Left colon (tissue), 2 donors: ENCODE measurements at places on chromosomes 2 and 18.

DNA sequence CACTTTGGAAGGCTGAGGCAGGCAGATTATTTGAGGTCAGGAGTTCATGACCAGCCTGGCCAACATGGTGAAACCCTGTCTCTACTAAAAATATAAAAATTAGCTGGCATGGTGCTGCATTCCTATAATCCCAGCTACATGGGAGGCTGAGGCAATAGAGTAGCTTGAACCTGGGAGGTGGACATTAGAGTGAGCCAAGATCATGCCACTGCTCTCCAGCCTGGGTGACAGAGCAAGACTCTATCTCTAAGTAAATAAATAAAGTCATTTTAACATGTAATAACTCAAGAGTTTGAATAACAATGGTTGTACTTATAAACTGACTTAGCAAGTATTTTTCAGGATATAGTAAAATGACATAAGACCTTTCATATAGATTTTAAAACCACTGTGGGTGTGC is 169.3 kb upstream of the FN1 start:
- DNase-seq, result no peak

- no peak for DNase-seq
These were observed 364.4 kb downstream of the ZNF521 start for GRCh38 chr18:24987303-24988252.

GRCh38 chr2:236626391-236627150 is 56.9 kb downstream of the ACKR3 start:
- no peak for DNase-seq

DNA sequence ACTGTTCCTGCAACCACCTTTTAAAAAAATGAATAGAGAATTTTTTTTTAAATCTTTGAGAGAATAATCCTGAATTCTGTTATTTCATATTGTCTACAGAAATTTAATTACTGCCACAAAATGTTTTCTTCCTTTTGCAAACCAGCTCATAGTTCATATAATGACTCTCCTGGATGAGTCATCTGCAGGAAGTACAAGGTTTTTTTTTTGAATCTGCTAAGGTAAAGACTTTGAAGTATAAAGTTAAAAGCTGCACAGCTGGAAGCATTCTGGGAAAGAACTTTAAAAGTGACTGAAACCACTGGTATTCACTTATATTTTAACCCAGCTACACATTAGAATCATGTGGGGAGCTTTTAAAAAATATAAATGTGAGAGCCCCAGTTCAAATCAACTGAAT is 25.4 kb downstream of the SESTD1 start:
- no peak for DNase-seq

GRCh38 chr2:10407841-10408648 is 40.1 kb downstream of the ODC1 start:
- peak; percentile 67 for DNase-seq

- no peak for DNase-seq
These were observed 177.0 kb upstream of the CCDC68 start for GRCh38 chr18:55136258-55136657.

DNA sequence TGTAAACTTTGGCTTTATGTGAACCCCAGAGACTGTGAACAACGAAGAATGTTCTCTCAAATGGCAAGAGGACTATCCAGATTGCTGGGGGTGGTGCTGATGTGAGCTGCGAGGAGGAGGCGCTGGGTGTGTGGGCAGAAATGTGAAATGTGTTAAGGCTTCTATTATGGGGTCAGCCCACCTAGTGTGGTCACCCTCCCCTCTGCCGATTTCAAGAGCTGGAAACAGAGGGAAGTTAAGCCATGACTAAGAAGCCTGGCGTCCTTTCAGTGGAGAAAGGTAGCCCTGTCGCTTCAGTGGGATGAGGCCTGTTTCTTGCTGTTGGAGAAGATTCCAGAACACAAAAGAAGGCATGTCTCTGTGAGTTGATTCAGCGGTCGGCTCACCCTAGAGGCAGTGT is 89.0 kb upstream of the KCTD1 start:
- DNase-seq, result no peak

GRCh38 chr2:58906081-58906645 is 665.0 kb upstream of the FANCL start:
- no peak for DNase-seq

GRCh38 chr2:165560377-165560988 is 91.0 kb downstream of the CSRNP3 start:
- no peak for DNase-seq

GRCh38 chr2:29113891-29114321 is 1.3 kb upstream of the CLIP4 start:
- peak; percentile 43 for DNase-seq

GRCh38 chr2:1619556-1619955 is 124.8 kb downstream of the PXDN start:
- DNase-seq, result no peak

GRCh38 chr2:164662066-164662465 is 40.8 kb upstream of the GRB14 start:
- DNase-seq, result no peak

DNA sequence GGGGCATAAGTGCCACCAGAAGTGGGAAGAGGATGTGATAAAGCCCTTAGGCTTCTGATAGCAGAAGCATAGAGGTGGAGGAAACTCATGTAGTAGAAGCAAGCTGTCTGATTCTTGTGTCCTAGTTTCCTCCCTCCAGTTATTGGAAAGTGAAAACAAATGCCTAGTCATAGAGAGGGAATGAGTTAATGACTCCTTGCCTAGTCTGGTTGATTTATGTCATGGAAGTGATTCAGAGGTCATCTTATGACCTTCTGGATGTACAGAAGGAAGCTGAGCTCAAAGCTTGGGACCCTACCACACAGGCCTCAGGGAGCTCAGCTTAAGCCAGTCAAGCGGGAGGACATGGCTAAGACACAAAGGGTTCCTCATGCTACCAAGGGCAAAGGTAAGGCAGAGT is 232.2 kb downstream of the THSD7B start:
- no peak for DNase-seq

GRCh38 chr18:22161090-22161489 is 8.3 kb upstream of the GATA6 start:
- no peak for DNase-seq

- no peak for DNase-seq
These were observed 60.8 kb downstream of the CFAP221 start for GRCh38 chr2:119605096-119605495.

DNA sequence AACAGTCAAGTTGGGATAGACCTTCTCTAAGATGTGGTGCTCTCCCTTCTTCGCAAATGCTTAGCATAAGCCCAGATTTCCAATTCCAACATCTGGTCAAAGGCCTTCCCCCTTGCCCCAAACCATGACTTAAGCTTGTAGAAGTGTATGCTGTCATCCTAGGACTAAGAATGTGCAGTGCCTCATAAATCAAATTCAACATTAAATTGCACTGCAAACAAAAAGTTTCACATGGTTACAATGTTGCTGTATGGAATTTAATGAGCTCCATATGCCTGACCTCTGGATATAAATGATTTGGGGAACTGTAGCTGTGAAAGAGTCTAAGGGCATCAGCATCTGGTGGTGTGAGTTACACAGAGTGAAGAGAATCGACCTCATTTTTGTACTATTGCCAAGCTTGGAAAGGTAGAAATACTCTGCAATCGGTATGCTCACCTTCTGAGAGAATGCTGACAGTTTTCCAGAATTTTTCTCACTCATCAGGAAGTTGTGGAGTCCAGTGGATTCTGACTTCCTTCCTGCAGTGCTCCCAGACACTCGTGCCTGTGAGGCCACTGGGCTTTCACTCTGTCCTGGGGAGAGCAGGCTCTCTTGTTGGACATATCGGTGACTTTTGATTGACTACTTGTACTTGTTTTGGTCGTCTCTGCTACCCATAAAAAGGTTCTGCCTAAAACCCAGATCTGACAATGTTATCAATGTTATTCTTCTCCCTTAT is 40.6 kb downstream of the FASTKD2 start:
- no peak for DNase-seq

DNA sequence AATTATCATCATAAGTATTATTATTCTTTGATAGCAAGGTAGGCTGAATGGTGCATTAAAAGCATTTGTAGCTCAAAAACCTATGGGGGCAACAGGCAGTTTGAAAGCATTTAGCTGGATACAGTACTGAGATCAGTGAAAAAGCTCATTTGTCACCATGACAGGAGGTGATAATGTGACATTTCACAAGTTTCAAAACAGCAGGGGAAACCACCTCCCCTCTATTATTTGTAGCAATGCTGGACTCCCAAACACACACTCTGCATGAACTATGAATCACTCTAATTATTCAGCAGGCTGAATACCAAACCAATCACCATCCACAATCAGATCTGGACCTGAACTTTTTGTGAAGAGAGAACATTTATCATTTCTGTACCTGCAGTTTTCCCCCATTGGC is 63.4 kb downstream of the MYO5B start:
- DNase-seq, result no peak

DNA sequence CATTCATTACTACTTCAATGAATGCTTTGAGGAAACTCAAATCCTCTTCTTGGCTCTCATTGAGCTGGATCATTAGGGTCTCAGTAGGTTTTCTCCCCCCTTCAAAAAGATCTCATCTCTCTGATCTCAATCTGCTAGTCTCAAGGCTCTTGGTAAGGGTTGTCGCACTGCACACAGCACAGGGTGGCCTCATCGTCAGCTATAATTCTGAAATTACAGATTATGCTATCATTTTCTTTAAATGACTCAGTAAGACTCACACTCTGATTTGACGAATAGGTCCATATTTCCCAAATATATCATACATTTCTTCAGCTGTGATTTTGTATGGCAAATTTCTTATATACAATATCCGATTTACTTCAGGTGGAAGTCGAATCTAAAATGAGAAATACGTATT is 2.3 kb downstream of the SF3B6 start:
- no peak for DNase-seq

GRCh38 chr2:203835420-203835819 is 32.2 kb upstream of the CTLA4 start:
- DNase-seq, result no peak

GRCh38 chr18:62736077-62736855 is 20.9 kb downstream of the PHLPP1 start:
- DNase-seq, result no peak

- DNase-seq, result peak; percentile 10
These were observed 1.5 kb downstream of the TTC32 start for GRCh38 chr2:19899985-19900930.

GRCh38 chr2:198337368-198337767 is 533.0 kb downstream of the PLCL1 start:
- no peak for DNase-seq

DNA sequence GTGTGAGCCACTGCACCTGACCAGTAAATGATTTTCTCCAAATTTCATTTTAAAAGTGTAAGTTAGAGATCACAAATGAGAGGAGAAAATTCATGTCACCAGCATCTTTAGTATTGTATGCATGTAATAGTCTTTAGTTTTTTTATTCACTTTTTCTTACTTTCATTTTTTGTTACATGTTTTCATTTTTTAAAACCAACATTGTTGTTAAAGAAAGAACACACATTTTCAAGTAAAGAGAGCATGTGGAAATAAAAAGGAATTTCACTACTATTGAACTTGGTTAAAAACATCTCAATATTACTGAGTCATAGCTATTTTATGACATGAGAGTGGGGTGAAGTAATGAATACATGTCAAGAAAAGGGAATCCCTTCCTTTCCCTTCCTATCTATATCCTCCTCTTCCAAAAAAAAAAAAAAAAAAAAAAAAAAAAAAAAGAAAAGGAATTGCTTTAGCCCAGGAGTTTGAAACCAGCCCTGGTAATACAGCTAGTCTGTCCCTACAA is 29.1 kb upstream of the PMAIP1 start:
- DNase-seq, result no peak

GRCh38 chr2:97845133-97845532 is 131.8 kb downstream of the ZAP70 start:
- no peak for DNase-seq

DNA sequence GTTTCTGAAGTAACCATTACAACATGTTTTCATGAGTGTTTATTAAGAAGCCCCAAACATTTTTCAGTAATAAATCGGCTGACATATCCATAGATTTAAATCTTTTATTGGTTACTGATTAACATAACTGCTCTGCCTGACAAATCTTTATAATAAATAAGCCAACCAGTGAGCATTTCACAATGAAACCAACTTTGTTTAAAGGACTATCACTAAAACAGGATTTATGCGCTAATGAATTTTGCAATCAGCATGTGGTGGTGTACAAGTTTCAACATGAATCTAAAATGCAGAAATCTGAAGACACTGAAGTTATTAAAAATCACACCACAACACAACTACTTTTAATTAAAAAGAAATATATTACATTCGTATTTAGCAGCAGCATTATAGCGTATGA is 166.7 kb downstream of the MEIS1 start:
- DNase-seq, result no peak

- DNase-seq, result no peak
These were observed 89.9 kb upstream of the STON1 start for GRCh38 chr2:48440103-48440390.

DNA sequence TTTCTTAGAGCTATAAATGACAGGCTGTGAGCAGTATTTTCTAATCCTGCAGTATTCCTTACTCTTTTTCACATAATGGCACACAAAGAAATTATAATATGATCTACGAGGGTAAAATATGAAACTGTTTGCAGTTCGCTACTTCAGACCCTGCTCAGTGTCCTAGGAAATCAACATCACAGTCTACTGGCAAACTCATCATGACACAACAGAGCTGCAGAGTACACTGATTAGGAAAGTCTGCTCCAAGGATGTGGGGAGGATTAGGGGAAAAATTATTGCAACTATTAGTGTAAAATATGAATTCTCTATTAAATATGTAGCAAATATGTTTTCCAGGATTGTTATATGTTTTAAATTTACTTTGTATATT is 149.2 kb upstream of the REG3G start:
- DNase-seq, result no peak

GRCh38 chr2:234366891-234367290 is 130.0 kb downstream of the ARL4C start:
- no peak for DNase-seq

DNA sequence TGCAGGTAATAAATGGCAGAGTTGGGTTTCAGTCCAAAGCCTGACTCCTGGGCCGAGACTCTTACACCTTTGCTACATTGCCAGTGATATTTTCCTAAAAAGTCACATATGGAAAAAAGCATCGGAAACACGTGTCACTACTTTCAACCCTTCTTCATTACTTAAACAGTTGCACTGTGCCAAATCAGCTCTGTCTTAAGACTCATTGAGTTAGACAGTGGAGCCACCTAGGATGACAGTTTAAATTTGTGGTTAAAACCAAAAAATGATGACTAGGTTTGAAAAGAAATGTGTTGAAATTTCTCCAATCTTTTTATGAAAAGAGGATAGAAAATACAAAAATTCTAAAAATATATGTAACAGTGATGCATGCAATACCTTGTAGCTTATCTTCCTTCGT is 97.5 kb downstream of the TMEM247 start:
- no peak for DNase-seq

- peak; percentile 81 for DNase-seq
These were observed 374.4 kb downstream of the PTPRM start for GRCh38 chr18:7941533-7941932.
